ENCODE measurements at places on chromosomes 16 and 17.
A peak's percentile ranks its signal among the peaks of the same experiment; 100 is the strongest.

- DNase-seq = no peak
Observed at GRCh38 chr17:51636291-51636690, 375.9 kb downstream of the UTP18 start.

DNA sequence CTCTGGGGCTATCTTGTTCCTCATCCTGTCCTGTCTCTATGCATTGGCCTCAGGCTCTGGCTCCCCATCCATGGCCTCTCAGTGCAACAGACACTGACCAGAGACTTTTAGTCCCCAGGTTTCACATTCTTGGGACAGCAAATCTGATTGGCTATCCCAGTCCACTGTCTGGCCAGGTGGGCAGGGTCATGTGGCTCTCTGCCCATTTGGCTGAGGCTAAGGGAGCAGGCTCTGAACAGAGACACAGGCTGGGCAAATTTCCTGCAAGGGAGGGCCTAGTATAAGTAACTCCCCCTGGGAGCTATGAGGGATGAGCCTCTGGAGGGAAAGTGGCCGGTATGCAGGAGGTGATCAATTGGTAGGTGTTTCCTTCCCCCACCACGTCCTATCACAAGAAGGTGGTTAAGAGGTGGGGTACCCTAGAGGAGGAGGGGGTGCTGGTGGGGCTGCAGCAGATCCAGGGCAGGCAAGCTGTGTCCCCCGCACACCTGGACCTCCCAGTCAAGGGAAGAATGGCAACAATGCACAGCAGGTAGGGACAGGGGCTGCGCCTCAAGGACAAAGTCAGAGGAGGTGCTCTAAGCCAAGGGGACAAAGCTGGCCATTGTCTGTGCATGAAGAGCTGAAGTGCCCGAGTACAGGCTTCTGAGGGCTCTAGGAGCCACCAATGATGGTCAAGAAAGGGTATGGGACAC lies 13.2 kb downstream of the XYLT2 start:
- DNase-seq = no peak

DNA sequence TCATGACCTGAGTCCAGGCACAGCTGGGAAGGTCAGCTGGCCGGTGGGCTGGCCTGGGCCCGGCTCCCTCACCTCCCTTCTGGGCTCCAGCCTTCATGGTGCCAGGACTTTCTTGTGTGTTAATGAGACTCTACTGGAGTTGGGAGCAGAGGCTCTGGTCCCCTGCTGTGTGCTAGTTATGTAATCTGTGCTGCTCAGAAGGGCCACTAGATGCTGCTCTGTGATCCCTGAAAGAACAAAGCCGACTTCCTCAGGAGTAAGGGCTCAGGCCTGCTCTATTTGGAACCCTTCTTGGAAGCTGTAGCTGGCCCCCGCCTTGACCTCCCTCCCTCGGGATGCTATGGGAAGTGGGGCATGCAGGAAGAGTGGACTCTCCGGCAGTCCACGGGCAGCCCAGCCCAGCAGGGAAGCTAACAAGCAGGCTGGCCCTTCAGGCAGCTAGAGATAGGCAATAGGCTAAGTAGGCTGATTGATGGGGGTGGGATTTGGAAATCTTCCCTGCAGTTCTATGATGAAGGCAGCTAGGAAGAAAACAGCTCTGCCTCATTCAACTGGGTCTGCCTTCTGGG lies 3.3 kb upstream of the CDK5R1 start:
- peak; percentile 24 for DNase-seq

DNA sequence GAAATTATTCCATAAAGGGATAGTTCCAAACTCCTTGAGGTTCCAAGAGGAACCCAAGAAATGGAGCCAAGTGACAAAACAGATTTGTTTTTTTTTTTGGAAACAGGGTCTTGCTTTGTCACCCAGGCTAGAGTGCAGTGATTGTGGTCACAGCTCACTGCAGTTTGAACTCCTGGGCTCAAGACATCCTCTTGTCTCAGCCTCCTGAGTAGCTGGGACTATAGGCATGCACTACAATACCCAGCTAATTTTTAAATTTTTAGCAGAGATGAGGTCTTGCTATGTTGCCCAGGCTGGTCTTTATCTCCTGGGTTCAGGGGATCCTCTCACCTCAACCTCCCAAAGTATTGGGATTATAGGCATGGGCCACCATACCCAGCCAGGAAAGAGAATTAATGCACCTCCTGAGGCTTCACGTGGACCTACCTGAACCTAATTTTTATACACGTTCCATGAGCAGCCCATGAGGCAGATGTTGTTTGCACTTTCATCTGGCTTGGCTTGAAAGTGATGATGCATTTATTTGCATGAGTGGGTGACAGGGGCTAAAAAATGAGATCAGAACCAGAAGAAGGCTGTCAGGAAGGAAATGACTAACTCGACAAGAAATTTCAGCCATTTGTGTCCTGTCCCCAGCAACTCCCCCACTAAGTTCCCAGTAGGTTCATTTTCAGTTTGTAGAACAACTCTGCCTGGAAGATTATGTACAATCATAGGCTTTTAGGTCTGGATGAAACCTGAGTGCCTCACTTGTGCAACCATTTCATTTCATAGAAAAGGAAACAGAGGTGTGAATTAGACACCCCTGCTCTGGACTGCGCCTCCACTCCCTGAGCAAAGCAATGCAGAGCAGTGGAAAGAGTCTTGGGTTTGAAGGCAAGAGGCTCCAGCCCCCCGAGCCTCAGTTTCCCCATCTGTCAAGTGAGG lies 10.3 kb upstream of the IRF8 start:
- DNase-seq = no peak

GRCh38 chr16:21100447-21100846 lies 50.2 kb downstream of the DNAH3 start:
- DNase-seq = no peak

GRCh38 chr17:3766779-3767178 lies 34.2 kb downstream of the ITGAE start:
- DNase-seq = no peak

- DNase-seq = no peak
Observed at GRCh38 chr16:27228621-27229501, 25.5 kb downstream of the KDM8 start.

GRCh38 chr16:68660359-68660795 lies 15.3 kb downstream of the CDH3 start:
- no peak for DNase-seq

GRCh38 chr17:66310528-66311148 lies 8.2 kb downstream of the PRKCA start:
- DNase-seq = no peak

- peak; percentile 52 for DNase-seq
Observed at GRCh38 chr17:74981979-74982662, 5.3 kb upstream of the CDR2L start.

DNA sequence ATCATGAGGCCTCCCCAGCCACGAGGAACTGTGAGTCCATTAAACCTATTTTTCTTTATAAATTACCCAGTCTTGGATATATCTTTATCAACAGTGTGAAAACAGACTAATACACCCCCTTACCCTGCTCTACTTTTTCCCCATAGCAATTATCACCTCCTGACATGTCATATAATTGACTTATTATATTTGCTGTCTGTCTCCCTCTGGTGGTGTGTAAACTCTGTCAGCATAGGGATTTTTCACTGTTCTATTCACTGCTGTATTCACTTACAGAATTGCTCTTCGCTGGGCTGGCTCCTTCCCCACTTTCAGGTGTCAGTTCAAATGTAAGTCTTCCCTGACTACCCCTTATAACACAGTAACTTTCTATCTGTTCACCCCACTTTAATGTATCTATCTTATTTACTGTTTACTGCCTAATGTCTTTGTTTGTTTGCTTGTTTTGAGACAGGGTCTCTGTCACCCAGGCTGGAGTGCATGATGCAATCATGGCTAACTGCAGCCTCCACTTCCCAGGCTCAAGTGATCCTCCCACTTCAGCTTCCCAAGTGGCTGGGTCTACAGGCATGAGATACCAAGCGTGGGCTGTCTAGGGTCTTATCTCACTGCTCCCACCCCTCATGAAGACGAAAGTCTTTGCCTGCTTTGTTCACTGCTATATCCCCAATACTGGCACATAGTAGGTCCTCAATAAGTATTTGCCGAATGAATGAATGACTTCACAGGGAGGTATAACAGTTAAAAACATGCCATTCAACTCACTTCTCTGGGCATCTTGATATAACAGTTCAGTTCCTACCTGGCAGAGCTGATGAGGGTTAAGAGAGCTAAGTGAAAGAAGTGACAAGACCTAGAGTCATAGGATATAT lies 52.4 kb upstream of the CDH3 start:
- DNase-seq = no peak

DNA sequence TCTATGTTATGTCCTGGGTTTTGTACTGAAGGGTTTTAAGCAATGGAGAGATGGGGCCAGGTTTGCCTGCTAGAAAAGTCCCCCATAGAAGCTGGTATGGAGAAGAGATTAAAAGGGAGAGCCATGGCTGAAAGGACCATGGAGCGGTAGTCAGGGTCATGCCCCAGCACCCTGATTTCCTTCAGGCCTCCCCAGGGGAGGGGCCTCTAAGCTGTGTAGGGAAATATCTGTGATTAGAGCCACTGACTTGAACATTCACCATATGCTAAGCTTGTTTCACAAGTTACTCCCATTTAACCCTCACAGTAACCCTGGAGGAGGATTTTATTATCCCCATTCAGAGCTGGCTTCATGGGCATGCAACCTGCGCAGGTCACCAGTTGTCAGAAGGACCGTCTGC lies 3.8 kb upstream of the ATP2A3 start:
- DNase-seq = no peak

GRCh38 chr16:19304750-19305149 lies 19.2 kb downstream of the CLEC19A start:
- no peak for DNase-seq

DNA sequence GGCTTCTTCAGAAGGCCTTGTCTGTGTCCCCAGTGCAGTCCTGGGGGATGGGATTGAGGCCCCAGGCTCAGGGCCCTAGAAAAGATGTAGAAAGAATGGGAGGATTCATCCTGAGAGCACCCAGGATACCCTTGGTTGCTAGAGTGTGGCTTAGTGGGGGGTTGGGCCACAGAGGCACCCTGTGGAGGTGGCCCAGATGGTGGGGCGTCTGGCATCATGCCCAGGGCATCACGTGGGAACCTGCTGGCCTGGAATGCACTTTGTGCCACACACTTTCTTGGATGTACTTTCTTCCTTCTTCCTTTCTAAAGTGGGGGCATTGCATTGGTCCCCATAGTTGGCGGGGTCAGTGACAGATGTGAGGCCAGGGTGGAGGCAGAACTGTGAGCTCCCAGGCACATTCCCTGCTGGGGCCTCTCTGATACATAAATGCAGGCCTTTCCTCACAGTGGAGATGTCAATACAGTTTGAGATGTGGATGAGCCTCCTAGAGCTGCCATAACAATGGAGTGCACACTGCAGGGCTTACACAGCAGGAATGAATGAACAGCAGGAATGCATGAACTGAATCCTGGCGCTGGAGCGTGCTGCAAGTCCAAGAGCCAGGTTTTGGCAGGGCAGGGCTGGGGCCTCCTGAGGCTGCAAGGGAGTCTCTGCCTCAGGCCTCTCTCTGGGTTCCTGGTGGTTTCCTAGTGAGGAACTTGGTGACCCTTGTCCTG lies 43.3 kb downstream of the MGAT5B start:
- no peak for DNase-seq

DNA sequence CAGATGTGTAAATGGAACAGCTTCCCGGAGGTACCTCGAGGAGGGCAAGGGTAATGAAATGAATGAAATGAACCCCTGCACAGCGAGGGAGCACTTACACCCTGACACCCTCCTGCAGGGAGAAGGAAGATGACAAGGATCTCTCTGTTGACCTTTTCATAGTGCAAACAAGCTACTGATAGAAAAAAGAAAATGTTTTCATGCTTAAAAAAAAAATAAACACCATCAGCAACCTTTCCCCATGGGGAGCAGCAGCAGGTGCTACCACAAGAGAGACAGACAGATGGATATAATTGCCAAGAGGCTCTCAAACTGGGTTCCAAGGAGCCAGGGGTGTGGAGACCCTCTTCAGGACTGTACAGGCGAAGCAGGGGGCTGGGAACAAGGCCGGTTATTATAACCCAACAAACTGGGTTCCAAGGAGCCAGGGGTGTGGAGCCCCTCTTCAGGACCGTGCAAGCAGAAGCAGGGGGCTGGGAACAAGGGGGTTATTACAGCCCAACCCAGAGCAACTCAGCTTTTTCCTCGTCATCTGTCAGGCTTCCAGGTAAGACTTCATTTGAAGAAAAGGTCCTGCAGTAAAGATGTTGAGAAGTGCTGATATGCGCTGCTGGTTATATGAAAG lies 718 bp upstream of the RPH3AL start:
- no peak for DNase-seq

GRCh38 chr16:57278494-57278893 lies 6.0 kb downstream of the PLLP start:
- DNase-seq = no peak

GRCh38 chr16:81292936-81293335 lies 21.8 kb upstream of the GAN start:
- no peak for DNase-seq

DNA sequence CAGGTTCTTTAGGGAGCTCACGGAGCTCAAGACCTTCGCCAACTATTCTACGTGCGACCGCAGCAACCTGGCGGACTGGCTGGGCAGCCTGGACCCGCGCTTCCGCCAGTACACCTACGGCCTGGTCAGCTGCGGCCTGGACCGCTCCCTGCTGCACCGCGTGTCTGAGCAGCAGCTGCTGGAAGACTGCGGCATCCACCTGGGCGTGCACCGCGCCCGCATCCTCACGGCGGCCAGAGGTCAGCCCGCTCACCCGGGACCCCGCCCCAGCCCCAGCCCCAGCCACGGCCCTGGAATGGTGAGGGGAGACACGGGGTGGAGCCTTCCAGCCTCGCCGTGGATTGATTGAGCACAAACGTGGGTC lies 13.5 kb downstream of the SARM1 start:
- DNase-seq = no peak

All from NCI-H2081 treated with DMSO at 0.1 percent for 48 hours (cell line).